ENCODE measurements at places on chromosomes 4 and X.

- no peak for DNase-seq
These were observed 27.3 kb upstream of the CRLF2 start for GRCh38 chrX:1239681-1240142.

DNA sequence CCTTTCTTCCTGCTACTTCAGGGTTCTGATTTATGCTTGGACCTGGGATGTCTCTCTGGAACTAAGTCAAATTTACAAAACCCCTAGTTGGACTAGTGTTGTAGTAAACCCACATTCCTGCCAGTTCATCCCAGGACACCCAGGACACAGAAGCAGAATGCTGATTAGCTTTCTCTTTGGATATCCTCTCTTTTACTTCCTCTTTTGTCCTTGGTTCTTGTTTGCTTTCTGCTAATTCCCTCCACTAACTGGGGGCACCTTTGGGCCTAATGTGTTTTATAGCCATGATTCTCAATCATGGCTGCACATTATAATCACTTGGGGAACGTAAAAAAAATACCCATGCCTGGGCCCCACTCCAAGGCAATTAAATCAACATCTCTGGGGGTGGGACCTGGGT, 42.5 kb downstream of the LANCL3 start:
- DNase-seq: no peak

GRCh38 chr4:121096629-121097028, 24.3 kb upstream of the NDNF start:
- DNase-seq: no peak

DNA sequence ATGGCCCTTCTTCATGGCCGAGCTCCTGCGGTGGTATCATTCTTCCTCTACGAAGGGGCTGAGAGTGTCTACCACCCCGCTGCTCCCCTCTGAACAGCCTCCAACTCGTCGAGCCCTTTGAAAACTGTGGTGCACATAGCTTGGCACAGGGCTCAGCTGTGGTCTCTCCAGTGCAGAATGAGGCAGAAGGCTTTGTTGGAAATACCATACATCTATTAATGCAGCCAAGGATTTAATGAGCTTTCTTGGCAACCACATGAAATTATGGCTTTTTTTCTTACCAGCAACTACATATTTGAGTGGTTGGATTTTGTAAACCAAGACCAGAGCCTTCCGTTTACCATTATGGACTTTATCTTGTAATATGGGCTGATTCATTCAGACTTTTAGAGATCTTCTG, 61.7 kb upstream of the CBR4 start:
- DNase-seq: no peak

- no peak for DNase-seq
These were observed 12.5 kb downstream of the HS3ST1 start for GRCh38 chr4:11416071-11416766.
